ENCODE measurements at places on chromosomes 1 and 21.

DNA sequence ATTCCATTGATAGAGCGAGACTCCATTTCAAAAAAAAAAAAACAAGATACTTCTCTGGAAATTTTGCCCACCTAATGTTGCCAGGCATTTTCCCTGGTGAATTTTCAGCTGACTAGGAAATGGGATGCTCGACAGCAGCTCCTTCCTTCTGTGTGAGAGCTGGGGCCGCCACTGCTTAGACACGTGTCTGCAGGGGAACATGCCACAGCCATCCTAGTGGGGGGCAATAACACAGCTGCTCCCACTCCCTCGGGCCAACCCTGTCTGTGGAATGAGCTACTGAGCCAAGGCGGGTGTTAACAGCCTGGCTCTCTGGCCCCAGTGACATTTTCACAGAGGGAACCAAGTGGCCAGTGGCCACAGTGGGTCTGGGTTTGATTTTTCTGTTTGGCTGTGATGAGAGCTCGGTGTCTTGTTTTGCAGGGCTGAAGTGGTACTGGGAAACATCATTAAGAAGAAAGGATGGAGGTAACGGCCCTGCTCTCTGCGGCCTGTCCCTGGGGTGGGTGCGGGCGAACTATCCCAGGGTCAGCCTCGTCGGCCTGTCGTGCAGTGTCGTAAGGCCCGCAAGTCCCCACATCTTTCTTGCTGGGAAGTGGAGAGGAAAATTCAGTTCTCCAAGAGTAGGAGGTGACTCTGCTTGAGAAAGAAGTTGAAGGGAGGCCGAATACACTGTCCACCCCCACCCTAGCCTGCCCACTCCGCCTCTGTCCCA lies 39.2 kb downstream of the KCNAB2 start:
- DNase-seq = no peak

- no peak for DNase-seq
Measured at GRCh38 chr1:230313453-230314141, 112.5 kb downstream of the PGBD5 start.

DNA sequence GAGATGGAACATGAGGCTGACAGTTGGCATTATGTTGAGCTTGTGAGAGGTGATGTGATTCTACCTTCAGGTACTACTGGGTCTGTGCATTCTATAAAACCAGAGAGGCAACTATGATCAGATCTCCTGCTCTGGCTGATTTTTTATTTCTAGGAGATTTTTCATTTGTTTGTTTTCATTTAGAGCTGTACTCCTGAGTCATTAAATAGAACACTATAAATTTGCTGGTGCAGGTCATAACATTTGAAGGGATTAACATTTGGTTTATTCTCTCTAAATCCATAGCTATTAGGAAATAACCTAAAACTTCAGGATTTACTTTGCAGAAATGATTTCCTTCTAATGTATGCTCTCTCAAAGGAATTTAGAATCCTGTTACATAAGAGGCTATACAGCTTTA lies 42.9 kb downstream of the MAGI3 start:
- DNase-seq = no peak

DNA sequence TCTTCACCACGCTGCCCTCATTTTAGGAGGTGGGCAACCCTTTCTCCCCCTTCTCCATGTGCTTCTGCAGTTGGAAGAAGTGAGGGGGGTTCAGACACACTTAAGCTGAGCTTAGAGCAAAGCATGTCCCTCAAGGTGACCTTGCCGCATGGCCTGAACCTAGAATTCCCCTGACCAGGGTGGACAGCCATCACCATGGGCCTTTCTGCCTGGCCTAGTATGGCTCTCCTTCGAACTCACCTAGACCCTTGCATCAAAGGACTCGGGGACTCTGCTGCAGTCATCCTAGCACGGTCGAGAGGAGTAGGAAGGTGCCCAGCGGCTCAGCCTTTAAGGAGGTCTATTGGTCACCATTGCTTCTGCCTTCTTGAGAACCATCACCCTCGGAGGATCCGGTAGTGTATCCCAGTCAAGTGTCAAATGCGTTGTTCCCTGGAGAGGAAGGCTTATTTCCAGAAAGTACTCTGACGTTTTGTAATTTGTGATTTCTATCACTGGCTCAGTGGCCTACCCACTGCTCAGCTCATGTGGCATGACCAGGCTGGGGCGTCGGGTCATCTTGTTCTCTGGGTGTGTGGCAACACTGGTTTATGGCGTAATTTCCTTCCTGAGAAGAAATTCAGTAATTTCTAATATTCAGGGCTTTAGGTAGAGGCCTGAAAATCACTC lies at the start of gene KCNE1:
TSS of gene KCNE1 (minus strand) at position 424 of the 669 bp plus-strand sequence. CDS start 62,576 bp downstream, outside the sequence.
- no peak for DNase-seq

GRCh38 chr21:46119637-46120271 lies 21.8 kb downstream of the COL6A2 start:
- peak; percentile 10 for DNase-seq

Data from glutamatergic neuron (in vitro differentiated cells).